ENCODE measurements at places on chromosomes 1 and 21.

- no peak for DNase-seq
These were observed 217.8 kb upstream of the HOOK1 start for GRCh38 chr1:59596956-59597355.

GRCh38 chr1:39076127-39076798 is 50.1 kb downstream of the NDUFS5 start:
- DNase-seq = no peak

DNA sequence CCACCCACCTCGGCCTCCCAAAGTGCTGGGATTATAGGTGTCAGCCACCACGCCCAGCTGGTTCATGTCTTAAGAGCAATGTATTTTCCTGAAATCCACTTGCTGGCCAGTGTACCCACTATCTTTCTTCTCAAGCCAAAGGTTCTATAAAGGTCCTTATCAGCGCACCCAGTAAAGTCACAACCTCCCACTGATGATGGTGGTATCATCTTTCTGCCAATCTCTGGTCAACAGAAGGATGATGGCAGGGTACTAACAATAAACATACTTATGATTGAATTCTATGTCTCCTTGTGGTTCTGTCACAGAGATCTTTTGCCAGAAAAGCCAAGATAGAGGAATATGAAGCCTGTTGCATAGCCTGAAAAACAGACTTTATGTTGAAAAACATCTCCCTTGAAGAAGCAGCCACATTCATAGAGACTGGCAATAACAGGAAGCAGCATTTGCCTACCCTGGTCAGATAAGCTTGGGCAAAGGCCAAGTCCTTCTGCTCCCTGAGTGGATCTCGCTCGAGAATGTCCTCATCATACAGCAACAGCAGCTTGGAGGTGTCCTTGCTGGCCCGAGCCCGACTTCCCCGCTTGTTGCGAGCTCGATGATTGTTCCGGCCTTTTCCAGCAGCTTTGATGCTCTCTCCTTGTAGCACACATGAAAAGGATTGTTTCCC is 73.0 kb downstream of the DAP3 start:
- no peak for DNase-seq

- DNase-seq = no peak
These were observed 66.0 kb downstream of the WLS start for GRCh38 chr1:68166348-68166747.

GRCh38 chr1:59541161-59541560 is 244.3 kb downstream of the FGGY start:
- no peak for DNase-seq

DNA sequence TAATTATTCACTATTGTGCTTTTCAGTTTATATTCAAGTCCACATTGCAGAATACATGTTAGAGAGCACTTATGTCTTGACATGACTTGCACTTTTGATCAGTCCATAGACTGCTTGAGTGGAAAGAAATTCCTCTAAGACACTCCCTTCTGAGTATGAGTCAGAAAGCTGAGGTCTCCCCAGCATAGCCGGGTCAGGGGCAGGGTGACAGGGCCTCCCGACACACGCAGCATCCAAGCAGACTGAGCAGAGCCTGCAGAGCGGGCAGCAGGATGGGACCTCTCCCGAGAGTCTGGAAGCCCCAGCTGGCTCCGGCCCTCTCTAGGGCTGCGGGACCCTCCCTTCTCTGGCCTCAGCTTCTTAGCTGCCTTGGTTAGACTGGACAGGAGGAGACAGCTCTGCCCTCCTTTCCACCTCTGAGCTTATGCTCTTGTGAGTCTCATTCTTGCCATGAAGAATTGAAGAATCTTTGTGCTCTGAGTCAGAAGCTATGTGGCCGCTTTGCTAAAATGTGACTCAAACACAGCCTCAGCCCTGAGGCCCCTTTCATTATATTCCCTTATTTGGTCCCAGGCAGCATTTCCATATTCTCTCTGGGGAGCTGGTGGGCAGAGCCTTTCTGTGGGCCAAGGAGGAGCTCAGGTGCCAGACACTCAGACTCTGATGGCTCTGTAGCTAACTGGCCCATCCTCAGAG is 11.2 kb upstream of the CAPN2 start:
- DNase-seq = no peak

GRCh38 chr1:21123287-21123948 is 53.3 kb downstream of the EIF4G3 start:
- no peak for DNase-seq

DNA sequence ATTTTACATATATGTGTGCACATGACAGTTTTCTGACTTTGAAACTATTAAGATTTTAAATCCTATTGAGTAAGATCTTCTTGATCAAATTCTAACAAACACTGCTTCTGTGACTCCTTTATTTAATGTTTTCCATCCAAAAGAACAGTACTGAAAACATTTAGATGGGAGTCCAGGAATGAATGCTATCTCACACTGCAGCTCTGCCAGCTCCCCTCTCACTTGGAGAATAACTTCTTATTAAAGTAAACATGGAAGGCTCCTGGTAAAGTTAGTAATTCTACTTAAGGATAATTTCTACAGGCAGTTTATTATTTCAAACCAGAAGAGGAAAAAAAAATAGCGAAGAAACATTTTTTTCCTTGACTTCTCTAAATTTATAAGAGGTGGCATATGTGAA is 349.1 kb downstream of the DPYD start:
- DNase-seq = no peak

DNA sequence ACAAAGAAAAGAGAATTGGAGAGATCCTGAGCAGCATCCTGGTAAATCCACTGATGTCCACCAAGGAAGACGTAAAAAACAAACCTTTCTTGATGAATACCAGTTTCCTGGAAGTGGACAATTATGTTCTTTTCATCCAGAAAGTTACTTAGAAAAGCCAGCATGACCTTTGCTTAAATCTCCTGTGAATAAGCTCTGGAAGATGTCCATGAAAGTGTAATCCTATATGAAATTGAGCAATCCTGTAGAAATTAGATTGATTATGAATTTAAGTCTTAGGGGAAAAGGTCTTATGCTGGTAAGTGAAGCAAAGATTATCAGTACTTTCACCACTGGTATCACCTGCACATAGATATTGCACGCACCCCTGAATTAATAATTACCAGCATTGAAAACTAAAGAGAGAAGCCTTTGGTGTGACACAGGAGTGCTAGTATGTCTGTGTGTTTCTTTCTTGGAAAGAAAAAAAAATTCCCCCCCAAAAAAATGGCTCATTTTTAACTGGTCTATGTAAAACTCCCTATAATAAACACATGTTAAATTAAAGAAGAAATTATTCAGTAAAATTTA is 164.5 kb upstream of the LHX8 start:
- DNase-seq = no peak

DNA sequence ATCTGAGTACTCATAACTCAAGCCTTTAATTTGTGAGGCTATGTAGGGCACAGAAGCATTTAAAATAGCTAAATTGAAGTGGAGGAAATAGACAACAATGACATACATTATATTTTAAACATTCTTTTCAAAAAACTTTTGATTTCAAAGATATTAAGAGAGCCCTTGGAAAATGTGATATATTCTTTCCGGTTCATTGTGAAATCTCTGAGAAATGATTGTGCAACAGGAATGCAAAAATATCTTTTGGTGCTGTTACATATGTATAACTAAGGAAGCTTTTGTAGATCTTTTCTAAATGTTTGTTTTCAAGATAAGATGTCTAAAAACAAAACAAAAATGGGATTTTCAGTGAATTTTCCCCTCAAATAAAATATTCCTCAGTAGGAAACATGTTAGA is 185.2 kb downstream of the LEPR start:
- DNase-seq = no peak

- DNase-seq = no peak
These were observed 59.1 kb downstream of the SLC19A1 start for GRCh38 chr21:45482899-45483821.

DNA sequence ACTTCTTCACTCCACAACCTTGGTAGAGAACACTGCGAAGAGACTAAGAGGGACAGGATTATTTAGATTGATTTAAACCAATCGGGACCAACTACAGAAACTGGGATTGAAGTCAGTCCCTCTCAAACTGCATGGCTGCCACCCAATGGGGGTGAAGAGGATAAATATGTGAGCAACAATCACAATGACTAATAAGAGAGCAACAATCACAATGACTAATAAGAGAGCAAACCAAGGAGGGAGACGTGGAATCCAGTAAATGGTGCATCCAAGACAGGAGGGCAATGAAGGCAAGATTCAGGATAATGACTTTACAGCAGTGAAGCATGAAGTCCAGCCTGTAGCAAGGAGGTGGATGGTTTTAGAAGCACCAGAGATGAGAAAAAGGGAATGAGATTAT is 322.8 kb downstream of the TTLL7 start:
- no peak for DNase-seq
